ENCODE measurements at places on chromosomes 4 and X.

DNA sequence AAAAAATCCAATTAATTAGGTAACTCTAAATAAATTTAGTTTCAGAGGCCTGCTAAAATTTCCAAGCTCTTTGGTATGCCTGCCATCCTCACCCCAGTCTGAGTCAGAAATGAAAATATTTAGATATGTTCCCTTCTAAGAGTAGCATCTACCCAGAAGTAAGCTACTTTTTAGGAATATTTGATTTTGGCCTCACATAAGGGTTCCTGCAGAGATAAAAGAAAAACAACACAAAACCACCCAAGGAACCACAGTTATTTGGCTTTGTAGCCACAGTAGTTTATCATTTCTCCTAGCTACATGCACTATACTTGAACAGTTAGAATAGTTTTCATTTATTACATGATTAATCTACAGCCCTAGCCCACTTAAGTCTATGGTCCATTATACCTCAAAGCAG, 192.6 kb upstream of the FAM241A start:
- no peak for DNase-seq

GRCh38 chrX:71489540-71489939, 43.4 kb upstream of the OGT start:
- DNase-seq: no peak

GRCh38 chr4:97106161-97106560, 1037.1 kb downstream of the STPG2 start:
- no peak for DNase-seq

- peak; percentile 0 for DNase-seq
Observed at GRCh38 chr4:105741548-105741947, 33.0 kb downstream of the GSTCD start.

- no peak for DNase-seq
Observed at GRCh38 chr4:85889314-85889713, 414.4 kb downstream of the ARHGAP24 start.

GRCh38 chr4:176409627-176410026, 89.9 kb downstream of the SPCS3 start:
- no peak for DNase-seq

DNA sequence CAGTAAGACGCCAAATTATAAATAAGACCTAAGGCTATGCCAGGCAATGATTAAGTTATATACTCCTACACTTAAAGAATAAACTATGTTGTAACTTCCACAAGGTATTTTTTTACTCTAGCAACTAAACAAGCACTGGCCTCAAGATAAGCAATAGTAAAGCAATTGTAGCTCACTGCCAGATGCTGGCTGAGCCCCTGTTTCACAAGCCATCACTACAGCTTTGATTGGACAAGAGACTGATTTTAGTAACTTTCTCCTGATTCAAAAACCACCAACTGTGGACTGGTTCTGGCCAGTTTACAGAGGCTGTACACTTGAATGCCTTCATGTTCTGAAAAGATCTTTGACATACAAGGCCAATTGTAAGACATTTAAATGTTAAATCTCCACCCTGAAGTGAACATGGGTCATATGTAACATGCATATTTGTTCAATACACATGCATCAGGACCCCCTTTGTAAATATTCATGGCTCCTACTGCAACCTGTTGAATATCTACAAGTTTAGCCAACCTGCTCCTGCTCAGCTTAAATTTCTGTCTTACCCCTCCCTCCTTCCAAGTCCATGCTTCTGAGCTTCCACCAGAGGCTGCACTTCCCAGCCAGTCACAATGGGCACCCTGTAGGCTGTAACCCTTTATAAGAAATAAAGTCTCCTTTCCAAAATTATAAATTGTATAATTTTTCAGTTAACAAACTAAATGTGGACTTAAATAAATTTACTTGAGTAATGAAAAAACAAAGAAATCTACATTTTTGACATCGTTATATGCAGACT, 423.6 kb downstream of the ANKRD50 start:
- no peak for DNase-seq
